ENCODE measurements at places on chromosomes 3 and 15. TPM values are rescaled to one million over a fixed set of nuclear protein-coding genes. Genes with fewer than 3 reads are reported as not detected.

The CCDC39 gene
- total RNA-seq: not detected

The GASK1A gene
- total RNA-seq: not detected

The COL6A5 gene
- not detected for total RNA-seq

The CHL1 gene
- total RNA-seq: not detected

The PPP1R14D gene
- total RNA-seq: not detected

The ARGFX gene
- not detected for total RNA-seq

The HDC gene
- not detected for total RNA-seq

The CCR9 gene
- not detected for total RNA-seq

The GP9 gene
- total RNA-seq: 0.53 TPM
